H54 (cell line): ENCODE measurements at places on chromosomes 7 and 10.

DNA sequence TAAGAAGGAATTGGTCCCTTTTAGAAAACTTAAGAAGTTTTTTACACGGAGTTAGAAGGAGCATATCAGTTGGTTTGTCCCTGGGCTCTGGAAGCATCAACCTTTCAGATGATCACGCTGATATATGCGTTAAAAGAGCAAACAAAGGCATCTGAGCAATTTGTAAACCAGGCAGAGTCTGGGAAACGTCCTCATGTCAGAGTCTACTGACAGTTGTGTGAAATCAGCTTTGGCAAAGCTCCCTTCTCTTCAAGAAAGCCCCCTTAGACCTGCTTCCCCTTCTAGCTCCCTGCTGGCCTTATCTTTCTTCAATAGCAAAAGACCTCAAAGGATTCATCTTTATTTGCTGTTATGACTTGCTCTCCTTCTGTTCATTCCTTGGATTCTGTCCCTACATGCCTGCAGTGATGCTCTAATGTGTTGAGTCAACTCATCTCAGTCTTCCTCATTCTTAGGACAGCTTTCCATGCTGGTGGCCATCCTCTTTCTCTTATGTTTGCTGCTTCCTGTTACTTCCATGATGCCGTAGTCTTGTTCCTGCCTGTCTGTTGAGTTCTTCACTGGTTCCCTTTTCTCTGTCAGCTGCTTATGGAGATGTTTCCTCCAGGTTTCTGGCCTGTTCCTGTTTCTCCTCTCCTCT, 106.5 kb upstream of the BMPER start:
- no peak for DNase-seq

DNA sequence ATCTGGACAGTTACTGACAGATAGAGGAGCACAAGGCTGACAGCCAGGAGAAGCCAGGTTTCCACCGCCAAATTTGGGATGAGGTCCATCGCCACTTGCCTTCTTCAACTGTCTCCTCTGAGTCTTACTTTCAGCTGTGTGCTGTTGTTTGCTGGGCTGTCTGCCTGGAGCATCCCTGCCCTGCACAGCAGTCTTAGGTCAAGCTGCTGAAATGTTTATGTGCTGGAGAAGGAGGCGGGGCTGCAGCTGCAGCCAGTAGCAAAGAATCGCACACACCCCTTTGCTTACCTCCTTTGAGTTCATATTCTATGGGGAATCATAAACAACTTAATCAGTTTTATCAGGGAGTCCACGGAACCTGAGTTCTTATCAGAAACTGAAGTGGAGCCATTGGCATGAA, 20.1 kb upstream of the CYP3A5 start:
- DNase-seq, result no peak

- DNase-seq, result no peak
Measured at GRCh38 chr7:70935854-70936253, 196.1 kb upstream of the GALNT17 start.

DNA sequence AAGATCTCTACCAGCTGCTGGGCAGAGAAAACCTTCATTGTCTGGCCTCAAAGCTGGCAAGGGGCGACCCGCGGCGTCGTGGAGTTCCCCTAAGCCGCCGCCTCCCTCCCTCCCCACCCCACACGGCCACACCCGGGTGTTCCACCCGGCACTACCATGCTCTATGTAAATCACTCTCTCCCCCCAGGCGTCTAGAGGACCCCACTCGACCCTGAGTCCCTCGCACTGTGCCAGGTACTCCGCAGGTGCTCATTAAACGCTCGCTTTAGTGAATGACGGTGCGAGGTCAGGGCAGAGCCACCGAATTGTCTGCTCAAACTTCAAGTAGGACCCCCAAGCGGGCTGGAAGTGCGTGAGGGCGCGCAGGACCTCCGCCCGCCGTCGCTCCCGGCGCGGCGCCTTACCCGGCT, 628 bp downstream of the PARP12 start:
- DNase-seq, result no peak

DNA sequence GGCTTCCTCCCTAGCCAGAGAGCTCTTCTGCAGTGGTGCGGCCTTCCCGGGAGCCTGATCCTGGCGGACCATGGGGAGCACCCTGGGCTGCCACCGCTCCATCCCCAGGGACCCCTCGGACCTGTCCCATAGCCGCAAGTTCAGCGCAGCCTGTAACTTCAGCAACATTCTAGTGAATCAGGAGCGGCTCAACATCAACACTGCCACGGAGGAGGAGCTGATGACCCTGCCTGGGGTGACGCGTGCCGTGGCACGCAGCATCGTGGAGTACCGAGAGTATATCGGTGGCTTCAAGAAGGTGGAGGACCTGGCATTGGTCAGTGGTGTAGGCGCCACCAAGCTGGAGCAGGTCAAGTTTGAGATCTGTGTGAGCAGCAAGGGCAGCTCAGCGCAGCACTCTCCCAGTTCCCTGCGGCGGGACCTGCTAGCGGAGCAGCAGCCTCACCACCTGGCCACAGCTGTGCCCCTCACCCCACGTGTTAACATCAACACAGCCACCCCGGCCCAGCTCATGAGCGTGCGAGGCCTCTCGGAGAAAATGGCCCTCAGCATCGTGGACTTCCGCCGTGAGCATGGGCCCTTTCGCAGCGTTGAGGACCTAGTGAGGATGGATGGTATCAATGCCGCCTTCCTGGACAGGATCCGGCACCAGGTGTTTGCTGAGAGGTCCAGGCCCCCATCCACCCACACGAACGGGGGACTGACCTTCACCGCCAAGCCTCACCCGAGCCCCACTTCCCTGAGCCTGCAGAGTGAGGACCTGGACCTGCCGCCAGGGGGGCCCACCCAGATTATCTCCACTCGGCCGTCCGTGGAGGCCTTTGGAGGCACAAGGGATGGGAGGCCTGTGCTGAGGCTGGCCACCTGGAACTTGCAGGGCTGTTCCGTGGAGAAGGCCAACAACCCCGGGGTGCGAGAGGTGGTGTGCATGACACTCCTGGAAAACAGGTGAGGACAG, 1.5 kb downstream of the EEPD1 start:
- DNase-seq, result no peak

- peak; percentile 56 for DNase-seq
Measured at GRCh38 chr7:149147752-149148653, 750 bp downstream of the ZNF398 start.
